ENCODE measurements at places on chromosomes 5 and 9.
A peak's percentile ranks its signal among the peaks of the same experiment; 100 is the strongest.

GRCh38 chr5:77157732-77158532 is 52.5 kb upstream of the PDE8B start:
- no peak for DNase-seq

DNA sequence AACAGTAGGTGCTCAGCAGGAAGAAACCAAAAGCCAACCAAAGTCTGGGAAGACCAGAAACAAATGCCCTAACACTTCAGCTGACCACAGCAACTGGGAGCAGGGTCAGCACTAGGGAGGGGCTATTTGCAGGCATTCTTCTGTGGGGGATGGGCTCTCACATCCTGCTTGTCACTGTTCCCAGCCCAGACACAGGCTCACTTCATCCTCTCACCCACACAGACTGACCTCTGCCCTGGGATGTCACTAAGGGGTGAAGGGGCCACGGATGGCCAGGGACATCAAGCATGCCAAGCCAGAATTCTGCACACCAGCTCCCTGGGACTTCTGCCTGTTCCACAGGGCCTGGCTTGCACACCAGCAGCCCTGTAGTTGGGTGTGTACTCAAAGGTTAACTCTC is 28.7 kb downstream of the GFRA3 start:
- DNase-seq: no peak

DNA sequence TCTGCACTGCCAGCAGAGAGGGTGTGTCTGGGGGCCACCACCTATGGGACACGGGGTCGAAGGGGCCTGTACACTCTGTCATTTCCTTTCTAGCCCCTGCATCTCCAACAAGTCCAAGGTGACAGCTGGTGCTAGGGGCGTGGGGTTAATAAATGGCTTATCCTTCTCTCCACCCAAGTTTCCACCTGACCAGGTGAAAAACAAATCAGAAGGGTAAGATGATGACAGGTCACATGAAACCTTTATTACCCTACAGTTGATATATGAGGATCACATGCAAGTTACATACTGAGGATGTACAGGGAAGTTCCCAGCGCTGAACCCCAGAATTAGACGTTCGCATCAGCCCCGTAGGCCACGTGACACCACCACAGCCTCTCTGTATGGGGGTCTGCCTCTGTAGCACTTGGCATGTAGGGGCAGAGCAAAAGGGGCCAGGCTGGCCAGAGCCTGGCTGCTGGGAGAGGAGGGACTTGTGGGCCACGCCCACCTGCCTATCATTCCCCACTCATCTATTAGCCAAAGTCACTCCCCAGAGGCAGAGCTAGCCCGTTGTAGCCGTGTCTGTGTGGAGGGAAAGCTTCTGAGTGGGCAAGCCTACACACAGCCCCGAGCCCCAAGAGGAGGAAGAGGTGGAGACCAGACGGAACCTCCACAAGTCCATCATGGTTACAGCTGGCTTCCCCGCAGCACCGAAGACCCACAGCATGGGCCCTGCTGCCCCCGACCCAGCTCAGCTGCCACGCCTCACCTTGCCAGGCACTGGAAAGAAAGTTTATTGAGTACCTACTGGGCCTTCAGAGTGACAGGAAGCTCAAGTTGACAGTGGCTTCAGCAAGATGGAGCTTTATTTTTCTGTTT is 2.2 kb downstream of the TMEM141 start:
- no peak for DNase-seq

GRCh38 chr9:136520053-136520540 is 25.8 kb downstream of the NOTCH1 start:
- DNase-seq: no peak

DNA sequence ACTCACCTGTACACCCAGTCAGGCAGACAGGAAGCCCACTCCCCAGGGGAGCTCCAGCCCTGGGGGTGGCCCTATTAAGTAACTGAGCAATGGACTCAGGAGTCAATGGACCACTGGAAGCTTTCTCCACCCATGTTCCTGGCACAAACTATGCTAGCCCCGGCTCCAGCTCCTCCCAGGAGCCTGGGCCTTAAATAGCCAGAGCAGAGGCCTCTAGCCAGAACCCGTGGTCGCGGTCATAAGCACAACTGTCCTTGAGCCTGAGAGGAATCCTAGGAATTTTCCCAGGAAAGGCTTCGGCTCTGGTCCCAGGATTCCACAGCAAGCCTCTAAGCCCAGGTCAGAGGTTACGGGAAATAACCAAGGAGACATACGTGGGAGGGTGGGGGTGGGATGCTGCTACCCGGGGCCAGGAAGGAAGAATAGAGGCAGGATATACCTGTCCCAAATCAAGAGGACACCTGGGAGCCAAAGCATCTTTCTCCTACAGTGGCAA is 5.5 kb downstream of the SEPTIN8 start:
- no peak for DNase-seq

- no peak for DNase-seq
Observed at GRCh38 chr9:91336786-91337185, 24.9 kb downstream of the AUH start.

DNA sequence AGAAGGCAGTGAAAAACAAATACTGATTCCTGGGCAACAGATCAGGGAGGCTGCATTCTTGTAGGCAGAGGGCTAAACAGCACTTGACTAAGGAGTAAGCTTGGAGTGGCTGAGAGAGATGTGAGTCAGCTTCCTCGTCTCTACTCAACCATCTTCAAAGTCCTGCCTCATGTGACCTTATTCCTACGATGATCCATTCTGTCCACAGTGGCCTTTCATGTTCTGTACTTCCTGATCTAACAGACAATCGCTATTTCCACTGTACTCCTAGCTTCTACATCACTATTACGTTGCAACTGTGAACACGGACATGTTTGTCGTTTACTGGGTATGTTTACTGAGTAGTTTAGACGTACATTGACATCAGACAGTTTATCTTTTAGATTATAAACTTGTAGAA is 365.4 kb downstream of the ARL15 start:
- DNase-seq: peak; percentile 28

GRCh38 chr9:128182893-128183588 is 8.3 kb downstream of the CIZ1 start:
- no peak for DNase-seq

GRCh38 chr5:38241655-38242054 is 16.7 kb upstream of the EGFLAM start:
- DNase-seq: no peak

DNA sequence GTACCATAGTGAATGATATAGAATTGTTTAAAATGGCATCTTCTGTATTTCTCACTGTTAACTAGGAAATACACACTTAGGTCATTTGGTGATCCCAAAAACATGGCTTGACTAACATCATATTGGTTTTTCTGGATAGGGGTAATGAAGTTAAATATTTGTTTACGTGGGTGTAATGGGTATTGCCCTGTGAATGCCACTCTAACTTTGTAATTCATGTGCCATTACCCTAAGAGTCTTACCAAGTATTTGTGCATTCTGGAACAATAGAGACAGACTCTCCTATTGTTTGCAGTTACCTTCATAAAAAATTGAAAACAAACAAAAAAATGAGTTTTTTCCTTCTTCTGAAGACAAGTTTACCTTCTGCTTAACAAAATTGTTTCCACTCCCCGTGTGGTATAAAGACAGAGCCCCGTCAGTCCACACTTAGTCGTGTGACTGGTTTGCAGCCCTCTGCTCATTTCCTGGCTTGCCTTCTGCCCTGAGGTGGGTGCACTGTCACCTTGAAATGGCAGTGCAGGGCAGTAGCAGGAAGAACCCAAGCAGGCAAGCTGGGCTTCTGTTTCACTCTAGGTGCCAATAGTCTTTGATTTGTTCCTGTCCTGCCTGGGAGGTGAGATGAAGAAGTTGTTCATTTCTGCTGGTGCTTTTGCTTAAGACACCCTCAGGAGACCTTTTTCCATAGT is 9.6 kb upstream of the CATSPER3 start:
- no peak for DNase-seq

DNA sequence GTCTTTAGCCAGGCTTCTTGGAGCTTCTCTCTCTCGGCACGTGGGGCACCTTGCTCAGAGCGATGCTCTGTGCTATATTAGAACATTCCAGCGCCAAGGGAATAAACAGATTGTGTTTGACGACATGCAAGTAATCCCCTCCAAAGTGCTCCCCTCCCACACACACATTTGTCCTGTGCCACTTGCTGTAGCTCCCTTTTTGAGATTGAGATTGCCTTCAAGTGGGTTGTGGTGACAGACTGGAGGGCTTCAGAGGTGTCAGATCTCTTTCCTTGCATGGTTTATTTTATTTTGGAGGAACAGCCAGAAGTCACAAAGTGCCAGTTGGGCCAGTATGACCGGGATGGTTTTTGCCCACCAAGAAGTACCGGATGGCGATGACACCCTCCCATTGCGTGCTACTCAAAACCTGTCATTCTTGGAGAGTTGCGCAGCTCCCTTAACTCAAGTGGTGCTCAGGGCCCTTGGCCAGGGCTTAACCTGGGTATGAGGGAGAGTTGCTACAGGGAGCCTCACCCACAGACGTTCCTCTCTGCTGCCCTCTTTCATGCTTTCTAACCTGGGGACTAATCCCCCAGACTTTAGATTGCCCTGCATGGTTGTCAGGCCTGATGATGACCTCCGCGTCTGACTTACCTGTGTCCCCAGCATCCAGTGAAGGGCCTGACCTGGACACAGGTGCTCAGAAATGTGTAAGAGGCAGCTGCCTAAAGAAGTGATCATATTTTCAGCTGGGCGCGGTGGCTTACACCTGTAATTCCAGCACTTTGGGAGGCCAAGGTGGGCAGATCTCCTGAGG is 18.8 kb upstream of the RPL26L1 start:
- DNase-seq: no peak

GRCh38 chr5:74017786-74018211 is 391.8 kb downstream of the ARHGEF28 start:
- no peak for DNase-seq

DNA sequence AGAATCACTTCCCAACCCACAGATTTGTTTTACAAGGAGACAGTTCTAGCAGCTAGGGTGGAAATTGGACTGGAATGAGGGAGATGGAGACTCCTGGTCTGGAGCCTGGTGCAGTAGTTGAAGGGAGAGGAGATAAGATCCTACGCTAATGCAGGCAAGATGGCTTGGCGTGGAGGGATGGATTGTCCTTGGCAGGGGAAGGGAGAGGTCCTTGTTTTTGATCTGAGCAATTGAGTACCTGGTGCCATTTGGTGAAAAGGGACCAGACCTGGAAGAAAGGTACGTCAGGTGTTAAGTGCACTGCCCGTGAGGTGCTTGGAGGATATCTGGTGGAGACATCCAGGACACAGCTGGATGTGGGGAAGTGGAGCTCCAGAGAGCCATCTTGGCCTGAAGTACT is 35.7 kb downstream of the ANGPTL2 start:
- DNase-seq: no peak

- DNase-seq: no peak
Observed at GRCh38 chr5:116862632-116863455, 288.2 kb upstream of the SEMA6A start.

DNA sequence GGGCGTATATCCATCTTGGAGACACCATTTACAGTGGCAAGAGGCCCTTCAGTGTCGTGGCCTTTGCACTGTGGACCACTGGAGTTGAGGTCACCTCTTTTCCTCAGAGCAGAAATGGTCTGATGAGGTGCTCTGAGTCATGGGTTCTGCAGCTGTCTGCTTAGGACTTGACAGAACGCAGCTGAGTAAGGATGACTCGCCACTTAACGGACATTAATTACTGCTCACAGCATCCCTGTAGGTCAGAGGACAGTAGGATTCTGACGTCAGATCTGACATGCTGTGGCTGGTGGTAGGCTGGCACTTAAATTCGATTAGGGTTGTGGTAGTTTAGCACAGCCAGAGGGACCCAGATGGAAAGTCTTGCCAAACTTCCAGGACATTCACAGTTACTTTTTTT is 479.4 kb downstream of the DMAC1 start:
- DNase-seq: peak; percentile 84

DNA sequence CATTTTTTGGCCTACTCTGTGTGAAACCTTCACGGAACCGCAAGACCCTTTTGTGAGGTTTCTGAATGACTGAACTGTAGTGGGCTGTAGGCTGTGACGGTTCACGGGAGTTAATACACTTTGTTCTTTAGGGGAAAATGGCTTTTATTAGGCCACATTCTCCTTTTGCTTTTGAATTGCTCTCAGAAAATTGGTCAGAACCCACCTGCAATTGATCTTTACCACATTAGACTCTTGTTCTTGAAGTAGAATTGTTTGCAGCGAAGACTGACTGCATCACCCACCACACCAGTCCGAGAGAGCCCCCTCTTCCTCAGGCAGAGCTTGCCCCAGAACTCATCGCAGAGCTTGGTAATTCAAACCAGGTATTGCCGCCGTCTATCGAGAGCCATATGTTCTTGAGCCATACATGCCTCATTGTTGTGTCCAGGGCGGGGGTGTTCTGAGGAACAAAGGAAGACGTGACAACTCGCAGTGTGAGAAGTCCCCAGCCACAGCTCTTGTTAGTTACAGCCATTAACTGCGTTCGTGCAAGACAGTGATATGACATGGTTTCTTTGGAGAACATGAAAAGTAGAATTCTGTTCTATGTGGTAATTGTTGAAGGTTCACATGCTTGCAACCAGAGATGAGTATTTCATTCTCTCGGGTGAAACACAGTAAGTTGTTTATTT is 166.4 kb upstream of the OTULINL start:
- no peak for DNase-seq

- DNase-seq: no peak
Observed at GRCh38 chr9:112408275-112408674, 28.4 kb downstream of the HSDL2 start.

GRCh38 chr5:150801117-150801927 is 22.8 kb downstream of the SMIM3 start:
- DNase-seq: peak; percentile 50

DNA sequence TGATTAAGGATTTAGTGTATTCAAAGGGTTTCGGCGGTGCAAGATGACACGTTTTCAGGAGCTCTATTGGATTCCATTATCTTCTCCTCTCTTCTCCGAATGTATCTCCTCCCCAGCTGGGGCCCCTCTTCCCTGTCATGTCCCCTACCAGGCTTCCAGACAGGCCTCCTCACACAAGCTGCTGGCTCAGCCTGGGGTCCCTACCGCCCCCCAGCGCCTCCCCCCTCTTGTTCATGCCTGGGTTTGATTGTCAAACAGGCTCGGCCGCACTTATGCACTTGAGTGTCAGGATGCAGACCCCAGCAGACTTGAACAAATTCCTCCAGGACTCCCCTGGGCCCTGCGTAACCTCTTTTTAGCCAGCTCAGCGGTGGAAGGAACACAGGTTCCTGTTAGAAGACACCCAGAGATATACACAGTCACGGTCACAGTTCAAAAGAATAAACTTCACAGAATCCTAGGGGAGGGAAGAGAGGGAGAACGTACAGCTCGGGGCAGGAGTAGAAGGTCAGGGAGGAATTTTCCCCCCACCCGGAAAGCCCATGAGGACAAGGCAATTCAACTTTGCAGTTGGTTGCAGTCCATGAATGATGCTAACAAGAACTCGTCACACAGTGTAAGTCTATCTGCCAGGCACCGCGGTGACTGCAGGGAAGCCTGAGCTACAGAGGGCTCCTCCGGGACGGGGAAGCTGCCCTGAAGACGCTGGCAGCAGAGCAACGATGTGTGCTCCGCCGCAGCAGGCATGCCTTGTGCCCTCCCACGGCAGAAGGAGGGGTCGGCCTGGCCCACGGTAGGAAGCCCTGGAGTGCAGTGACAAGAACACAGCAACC is 560.0 kb downstream of the BNC2 start:
- no peak for DNase-seq

Measured in kidney capillary endothelial cell (primary cell).